ENCODE measurements at places on chromosomes 4 and X.

DNA sequence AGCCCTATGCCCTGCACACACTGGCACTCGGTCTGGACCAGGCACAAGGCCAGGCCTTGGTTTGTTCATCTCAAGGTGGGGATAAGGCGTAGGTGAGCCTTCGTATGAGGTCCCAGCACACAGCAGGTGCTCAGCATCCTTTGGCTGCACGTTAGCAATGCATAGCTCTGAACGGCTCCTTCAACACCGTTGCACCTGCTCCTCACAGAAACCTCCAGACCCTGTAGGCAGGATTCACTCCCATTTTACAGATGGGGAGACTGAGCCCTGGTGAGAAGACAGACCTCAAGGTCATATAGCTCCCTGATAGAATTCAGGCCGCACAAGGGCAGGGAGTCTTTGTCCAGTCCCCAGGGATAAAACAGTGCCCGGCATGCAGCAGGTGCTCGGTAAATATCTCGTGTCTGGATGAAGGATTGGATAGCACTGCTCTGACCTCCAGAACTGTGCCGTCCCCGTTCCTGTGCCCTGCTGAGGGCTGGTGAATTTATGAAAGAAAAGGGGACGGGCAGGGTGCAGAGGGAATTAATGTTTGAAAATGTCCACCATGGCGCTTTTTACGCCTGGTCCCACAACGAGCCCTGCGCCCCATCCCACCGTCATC, 2.4 kb downstream of the PPP2R2C start:
- no peak for DNase-seq

DNA sequence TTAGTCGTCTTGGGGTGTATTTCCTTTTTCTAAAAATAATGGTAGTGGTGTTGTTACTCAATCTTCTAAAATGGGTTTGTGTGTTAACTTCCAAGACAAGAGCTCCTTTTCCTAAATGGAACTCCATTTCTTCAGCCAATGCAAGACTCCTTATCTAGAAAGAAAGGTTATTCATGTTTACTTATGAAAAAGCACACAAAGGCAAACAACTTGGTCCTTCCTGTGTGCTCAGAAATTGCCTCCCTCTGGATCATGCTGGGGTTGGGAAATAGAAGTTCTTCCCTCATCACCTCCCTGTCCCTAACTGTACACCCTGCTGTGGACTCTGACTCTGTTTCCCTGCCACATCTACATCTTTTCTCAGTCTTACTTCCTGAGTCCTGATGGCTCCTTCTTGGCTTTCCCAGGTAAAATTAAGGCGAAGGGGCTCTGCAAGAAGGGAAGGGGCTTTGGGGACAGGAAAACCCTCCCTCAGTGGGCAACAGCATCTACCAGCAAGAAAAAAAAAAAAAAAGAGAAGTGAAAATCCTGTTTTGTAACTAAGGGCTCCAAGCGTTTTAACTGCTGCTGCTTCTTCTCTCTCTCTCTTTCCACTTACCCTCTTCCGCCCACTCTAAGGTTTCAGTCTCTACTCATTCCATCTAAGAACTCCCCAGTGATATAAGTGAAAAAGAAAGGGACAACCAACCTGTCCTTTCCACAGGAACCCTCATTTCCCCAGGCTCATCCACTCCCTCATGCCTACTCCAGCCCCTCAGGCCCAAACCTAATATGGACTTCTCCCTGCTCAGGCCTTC, 19.8 kb upstream of the TASL start:
- no peak for DNase-seq

DNA sequence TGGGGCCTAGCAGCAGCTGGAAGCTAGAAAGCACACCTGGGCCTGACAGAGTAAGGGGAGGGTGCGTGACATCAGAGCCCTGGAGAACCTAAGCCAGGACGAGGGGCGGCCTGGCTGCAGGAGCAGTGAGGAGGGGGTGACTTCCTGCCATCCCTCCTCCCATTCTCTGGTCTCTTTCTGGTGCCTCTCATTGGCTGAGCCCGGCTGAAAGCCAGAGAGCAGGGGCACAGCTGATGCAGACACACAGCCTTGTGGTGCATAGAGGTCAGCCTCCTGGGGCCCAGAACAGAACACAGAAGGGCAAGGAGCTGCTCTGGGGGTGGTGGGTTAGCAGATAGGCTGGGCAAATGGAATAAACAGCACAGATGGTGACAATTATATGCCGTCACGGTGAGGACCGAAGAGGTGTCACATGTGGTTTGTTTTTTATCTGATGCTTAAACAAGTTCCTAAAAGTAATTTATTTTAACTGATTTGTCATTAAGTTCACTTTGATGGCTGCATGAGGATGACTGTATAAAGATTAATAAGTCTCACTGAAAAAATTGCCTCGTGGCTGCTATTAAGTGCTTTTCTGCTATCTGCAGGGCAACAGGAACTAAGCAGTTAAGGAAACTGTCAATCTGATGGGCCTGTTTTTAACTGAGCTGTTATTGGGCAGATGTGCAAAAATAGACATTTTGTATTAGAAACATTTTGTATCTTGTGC, 102.0 kb downstream of the FNIP2 start:
- DNase-seq: no peak

- DNase-seq: no peak
These were observed 31.3 kb upstream of the ASMTL start for GRCh38 chrX:1483843-1484637.

GRCh38 chr4:186404562-186405134, 138.7 kb downstream of the F11 start:
- no peak for DNase-seq

DNA sequence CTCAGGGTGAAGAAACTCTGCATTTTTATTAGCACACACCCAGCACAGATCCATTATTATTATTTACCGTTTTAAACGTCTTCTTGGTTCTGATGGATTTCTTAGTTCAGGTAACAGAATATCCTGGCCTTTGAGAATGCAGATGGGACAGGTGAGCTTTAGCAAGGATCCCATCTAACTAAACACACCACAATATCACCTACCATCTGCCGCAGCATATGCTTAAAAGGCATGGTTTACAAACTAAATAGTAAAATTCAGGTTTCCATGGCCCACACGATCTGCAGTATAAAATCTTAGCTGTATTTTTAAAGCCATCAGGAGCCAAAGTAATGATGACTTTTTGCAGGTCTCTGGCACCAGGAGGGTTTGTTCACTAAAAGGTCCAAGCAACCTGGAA, 31.7 kb upstream of the GATB start:
- no peak for DNase-seq

- DNase-seq: no peak
These were observed 152.2 kb downstream of the TACR3 start for GRCh38 chr4:103567591-103567990.

DNA sequence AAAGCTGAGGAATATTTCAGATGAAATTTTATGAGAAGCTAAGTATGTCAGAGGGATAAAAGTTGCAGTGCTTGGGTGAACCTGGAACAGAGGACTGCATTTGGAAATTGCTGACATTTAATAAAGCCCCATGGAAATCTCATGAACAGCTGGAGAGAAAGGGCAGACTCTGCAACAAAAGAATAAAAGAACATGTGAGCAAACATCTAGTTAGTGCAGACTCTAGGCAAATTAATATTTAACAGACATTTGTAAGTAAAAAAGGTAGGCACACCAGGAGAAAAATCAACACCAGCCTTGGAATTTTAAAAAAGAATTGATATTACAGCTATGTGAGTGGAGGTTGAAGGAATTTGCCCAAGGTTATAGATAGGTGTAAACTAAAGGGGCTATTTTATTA, 114.6 kb upstream of the PUDP start:
- DNase-seq: no peak

DNA sequence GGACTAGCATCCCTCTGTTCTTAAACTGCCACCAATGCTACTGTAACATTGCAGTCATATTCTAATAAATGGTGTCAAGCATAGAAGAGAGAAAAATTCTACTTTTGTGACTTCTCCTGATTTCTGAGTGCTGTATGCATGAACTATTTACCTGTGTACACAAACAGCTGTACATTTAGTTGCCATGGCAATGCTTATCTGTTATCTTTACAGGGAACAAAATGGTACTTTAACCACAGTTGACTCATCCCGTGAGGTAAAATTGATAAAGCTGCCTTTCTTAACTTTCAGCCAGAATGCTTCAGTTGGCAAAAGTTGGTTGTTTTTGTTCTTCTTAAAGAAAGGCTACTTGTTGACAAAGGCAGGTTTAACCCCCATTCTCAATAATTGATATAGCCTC, 587.5 kb upstream of the MAGEB2 start:
- DNase-seq: no peak

DNA sequence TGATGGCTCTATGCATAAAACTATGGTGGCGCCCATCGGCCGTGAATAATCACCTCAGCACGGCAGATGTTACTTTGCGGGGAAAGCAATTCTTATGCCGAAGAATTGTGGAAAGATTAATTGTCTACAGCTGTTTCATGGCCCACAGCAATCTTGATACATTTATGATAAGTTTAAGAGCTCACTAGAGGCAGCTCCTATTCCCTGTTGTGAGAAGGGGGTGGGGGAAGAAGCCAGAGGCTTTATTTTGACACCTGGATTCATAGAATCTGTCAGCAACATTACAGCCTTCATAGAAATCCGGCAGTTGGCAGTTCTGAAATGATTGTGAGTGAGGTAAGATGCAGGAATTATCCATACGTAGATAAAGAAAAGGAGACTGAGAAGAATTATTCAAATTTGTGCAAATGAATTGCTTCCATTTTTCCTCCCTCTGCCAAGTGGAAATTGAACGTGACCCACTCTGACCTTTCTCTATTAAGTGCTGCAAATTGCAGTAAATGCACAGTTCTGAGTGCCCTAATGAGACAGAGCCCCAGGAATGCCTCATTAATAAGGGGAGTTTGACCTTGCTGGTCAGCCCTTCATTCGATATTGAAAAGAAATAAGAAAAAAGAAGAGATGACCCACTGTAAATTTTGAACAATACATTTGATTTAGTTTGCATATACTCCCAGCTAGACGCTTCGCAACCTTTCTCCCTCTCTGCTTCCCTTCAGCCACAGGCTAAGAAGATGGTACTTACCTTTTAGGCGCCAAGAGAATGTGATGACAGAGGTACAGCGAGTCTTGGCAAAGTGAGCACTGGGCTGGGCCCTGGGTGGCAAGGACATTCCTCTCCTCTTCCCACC, 188.8 kb downstream of the GPAT3 start:
- no peak for DNase-seq

DNA sequence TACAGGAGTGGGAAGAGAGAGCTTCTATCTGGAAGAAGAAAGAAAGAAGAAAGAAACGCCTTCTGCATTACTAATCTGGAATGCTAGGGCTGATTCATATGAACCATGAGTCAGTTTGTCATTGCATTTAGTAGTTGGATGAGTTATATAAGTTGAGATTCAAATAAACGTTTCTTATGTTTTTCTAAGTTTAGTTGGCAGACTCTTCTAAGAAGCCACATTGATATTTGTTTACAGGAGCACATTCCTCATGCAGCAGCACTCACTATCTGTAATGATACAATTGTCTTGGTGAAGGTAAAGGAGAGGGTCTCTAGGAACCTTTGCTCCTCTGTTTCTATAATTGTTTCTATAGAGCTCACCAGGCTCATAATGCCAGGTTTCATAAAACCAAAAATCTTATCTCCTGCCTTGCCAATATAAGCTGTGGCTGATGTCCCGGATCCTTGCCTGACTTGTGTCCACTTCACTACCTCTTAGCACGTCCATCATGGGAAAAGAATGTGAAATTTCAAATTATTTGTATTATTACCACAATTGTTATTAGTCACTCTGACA, 39.5 kb downstream of the HOPX start:
- no peak for DNase-seq

DNA sequence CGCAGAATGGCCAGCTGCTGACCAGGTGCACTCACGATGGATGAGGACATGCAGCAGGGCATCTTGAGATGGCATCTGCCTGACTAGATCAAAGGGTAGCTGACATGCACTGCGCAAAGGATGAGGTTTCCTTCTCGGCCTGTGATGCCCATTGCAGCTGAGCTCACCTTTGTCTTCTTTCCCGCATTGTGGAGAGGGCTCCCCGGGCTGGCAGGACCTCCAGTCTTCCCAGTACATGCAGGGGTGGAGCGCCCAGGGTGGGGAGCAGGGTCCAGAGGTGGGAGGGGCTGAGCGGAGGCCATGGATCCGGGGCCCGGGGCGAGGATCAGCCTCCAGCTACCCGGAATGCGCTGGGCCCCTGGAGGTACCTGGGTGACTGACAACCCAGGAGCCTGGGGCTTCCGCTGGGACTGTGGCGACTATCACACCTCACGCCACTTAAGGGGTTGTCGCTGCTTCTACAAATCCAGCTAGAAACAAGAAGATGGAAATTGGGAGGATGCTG, 12.0 kb downstream of the TREX2 start:
- no peak for DNase-seq

DNA sequence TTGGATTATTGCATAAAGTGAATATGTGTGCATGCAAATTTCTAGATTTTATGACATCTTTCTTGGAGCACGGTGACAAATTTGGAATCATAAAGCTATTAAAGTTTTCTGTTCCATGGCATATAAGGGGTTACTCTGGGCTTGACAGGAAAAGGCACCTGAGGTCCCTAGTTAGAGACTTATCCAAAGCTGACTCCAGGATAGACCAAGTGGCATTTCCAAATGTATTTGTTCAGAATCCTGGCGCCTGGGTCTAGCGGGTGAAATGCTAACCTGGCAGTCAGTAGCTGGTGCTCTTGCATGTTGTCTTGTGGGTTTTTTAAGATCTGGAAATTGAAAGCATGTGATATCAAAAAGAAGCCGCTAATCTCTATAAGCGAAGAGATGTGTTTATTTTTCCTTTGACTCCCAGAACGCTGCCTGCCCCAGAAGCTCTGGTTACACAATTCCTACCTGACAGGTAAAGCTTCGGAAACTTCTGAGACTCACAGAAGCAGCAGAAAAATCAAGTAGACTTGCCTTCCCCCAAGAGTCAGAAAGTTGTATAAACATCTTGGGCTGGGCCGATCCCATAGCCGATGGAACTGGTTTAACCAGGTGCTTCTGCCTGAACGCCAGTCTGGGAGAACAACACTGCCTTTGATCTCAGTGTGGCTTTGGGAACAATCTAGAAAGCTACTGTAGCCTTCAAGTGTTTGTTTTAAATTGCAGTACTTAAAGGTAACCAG, 12.9 kb upstream of the ZCCHC4 start:
- no peak for DNase-seq

GRCh38 chr4:41258783-41259182, 2.1 kb downstream of the UCHL1 start:
- no peak for DNase-seq

GRCh38 chrX:136397001-136397400, 90.7 kb upstream of the BRS3 start:
- no peak for DNase-seq

GRCh38 chrX:12548746-12549145, 242.5 kb upstream of the PRPS2 start:
- DNase-seq: no peak

Measured in CD4-positive, alpha-beta T cell treated with Interferon gamma for 1 hour (primary cell).